ENCODE measurements at places on chromosomes 2 and 18.

- no peak for DNase-seq
These were observed 7.6 kb downstream of the SERPINE2 start for GRCh38 chr2:224031358-224031970.

GRCh38 chr2:171244970-171245782, 84.5 kb upstream of the TLK1 start:
- DNase-seq: no peak

DNA sequence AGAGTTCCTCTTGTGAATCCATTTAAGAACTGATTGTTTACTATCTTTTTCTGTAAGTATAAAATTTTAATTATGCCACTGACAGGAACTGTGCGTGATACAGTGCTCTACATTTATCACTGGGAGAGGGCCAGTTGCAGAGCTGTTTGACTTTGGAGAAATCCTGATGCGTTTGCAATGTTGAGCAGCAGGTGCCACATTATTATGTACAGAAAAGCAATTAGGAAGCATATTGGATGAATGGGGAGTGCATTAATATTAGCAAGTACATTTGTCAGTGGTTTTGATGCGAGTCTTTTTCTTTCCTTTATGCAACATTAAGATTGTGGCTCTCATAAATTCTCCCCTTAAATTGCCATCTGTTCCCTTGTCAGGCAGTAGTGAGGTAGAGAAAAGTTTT, 302.3 kb upstream of the FANCL start:
- DNase-seq: no peak

DNA sequence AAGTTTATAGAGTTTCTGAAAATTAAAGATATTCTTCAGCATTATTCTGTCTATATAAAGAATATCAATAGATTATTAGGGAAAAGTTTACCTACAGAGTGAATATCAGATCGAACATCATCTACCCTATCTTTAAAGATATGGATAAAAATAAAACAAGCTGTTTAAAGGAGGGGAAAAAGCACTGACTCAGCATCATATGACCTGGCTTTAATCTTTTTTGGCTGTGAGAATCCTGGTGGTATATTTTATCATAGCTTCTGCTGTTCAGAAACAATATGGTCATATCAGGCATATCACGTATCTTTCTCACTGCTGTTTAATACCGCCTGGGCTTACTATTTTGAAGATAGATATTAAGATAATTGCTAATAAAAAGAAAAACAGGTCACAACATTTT, 80.2 kb downstream of the NEB start:
- no peak for DNase-seq

DNA sequence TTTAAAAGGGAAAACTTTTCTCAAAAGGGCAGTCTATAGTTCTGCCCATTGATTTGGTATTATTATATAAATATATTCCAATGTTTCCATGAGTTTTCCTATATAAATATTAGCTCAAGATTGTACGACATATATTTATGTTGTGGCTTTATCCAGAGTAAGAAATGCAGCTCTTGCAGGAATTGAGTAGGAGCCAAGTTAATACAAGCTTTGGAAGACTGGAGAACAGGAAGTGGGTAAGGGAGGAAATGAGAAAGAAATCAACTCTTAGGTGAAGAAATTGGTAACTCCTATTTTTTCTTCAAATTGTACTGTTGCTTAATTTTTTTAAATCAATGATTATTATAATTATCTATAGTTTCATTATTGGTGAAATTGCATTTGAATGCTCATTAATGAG, 105.4 kb upstream of the FAM117B start:
- DNase-seq: no peak

DNA sequence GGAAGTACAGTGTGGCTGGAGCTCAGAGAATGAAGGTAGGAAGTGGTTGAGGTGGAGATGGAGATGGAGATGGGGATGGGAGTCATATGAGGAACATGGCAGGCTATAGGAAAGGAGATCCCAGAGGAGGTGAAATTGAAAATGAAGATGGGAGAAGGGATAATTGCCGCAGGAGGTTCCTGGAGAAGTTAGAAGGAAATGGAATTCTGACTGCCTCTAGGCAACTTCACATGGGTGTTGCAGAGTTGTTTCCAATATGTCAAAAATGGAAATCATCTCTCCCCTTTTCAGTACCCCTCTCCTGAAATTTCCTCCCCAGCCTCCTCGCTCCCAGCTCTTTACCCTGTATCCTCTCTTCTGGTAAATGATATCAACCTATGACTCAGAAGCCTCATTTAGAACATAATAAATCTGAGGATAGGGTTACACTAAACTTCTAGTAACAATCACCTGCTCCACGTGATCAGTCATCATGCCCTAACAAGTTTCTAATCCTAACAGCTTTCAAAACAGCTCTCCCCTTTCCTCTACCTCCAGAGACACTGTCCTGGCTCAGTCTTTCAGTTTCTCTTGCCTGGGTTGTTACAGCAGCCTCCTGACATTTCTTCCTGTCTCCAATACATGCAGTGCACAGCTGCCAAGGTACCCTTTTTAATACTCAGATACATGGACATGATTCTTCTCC, 201.9 kb upstream of the RBMS1 start:
- DNase-seq: no peak

DNA sequence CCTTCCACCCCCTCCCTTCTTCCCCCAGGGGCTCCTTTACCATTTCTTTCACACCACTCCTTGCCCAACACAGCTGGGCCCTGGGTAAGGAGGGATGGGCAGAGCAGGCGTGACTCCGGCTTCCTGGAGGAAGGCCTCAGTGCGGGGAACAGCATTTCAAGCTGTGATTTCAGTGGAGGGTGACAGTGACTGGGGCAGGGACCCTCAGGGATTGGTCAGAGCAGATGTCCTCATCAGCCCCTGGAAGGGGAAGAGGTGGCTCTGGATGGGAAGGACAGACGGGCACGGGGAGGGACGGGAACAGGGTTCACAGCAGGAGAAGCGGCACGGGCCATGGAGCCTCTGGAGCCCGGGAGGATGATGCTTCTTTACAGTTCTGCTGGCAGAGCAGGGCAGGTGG, 130.8 kb upstream of the TWIST2 start:
- no peak for DNase-seq

DNA sequence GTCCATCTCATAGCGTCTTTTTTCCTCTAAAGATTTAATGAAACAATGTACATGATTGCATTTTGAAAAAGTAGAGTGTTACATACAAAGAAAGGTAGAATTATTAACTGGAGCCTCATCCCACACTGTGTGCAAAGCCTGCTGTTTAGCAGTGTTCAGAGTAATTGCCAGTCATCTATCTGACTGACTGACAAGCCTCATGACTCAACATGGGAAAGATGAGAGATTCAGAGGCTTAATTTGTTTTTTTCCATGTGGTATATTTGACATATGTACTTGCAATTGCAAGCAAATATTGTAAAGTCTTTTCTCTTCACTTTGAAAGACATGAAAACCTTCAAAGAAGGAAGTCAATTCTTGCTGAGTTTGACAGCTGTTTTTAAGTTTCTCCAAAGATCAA, 14.7 kb downstream of the PCARE start:
- no peak for DNase-seq
